ENCODE measurements at places on chromosomes 13 and 19.

GRCh38 chr13:43431841-43432240, 354.9 kb downstream of the ENOX1 start:
- no peak for DNase-seq

DNA sequence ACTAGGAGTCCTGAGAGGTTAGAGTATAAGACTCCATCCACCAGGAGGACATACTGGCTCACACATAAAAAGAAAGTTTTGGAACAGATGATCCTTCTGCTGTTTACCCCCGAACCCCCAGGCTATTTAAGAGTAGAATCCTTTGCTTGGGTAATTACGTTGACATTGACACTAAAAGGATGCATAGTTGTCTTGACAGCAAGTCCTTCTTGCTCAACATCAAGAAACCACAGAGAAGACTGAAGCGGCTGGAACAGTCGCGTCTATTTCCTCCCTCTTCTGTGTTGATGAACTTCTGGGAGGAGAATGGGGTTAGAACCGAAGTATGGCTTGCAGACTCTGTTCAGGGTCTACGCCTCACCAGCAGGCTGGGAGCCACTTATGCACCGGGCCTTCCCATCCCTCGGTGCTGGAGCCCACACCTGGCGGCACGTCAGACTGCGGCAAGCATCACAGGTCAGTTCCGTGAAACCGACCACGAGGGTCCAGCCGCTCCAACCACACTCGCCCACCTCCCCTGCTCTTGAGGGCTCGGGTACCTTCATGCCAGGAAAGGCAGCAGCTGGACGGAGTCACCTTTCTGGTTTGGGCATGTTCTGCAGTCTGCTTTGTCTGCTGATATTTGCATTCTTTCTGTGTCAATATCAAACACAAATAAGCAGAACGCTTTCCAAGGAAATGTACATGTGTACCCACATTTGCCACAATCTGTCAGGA, 42.4 kb upstream of the RANBP3 start:
- DNase-seq, result no peak

- no peak for DNase-seq
Measured at GRCh38 chr19:55474269-55475265, 1.9 kb upstream of the ZNF628 start.

- no peak for DNase-seq
Measured at GRCh38 chr19:33297401-33298145, 4.8 kb downstream of the CEBPA start.

- DNase-seq, result no peak
Measured at GRCh38 chr13:72537395-72537780, 190.0 kb downstream of the MZT1 start.

DNA sequence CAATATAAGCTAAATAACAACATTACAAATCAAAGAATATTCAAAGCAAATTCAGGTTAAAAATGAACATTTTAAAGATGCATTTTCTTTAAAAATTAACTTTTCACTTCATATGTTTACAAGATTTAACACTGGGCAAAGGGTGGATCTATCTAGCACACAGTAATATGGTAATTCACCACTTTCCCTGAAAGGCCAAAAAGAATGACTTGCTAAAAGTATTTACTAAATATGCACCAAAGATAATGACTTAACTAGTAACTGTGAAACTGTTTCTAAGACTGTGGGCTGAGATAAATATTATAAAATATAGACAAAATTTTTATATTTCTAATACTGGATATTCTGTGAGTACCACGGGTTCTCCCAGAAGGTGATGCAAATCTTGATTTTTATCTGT, 4.5 kb upstream of the EEF1AKMT1 start:
- DNase-seq, result no peak

DNA sequence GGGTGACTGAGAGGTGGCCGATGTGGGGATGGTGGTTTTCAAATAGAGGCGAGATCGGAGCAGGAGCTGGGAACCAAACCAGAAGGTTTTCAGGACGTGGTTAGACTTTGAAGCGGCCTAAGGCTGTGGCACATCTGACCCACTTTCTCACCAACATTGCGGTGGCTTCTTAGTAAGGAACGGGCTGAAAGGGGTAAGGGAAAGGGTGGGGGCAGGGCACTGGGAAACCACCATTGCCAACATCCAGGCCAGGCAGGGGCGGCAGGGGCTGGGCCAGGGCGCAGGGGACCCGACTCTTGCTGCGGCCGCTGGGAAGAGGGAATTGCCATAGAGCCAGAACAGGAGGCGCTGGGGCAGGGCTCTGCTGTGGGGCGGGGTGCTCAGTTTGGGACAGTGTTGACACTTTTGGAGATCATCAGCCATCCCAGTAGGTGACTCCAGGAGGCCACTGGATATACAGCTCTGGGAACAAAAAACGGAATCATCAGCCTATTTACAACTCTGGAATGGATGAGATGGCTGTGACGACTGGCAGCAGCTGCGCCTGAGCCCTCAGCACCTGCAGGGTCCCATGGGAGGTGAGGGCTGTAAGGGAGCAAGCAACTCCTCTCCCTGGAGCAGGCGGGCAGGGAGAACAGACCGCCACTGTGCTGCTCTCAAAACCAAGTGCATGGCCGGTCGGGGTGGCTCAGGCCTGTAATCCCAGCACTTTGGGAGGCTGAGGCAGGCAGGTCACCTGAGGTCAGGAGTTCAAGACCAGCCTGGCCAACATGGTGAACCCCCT, 52.2 kb downstream of the IRS2 start:
- DNase-seq, result no peak

GRCh38 chr19:3503036-3503572, 2.6 kb upstream of the DOHH start:
- no peak for DNase-seq

GRCh38 chr13:40181203-40181845, 485.1 kb downstream of the FOXO1 start:
- no peak for DNase-seq

DNA sequence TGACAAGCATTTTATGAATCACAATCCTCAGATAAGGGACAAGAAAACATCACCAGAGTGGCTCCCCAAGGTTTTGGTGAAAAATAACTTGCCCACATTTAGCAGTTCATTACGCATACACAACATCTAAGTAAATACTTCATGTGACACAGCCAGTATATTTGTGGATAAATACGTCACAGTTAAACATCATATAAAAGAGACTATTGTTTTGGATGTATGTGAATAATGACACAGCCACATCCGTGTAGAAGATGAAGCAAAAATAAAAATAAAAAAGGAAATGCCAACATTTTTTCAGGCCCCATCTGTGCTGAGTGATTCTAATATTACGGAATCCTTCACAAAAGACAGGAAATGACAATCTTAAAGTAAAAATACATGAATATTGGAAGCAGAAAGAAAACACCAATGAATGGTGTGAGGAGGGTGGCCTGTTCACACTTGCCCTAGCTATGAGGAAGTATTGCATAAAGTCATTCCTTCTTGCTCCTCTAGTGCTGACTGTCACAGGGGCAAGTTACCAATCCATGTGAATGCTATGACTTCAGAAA, 457.1 kb downstream of the KLF12 start:
- no peak for DNase-seq

- peak; percentile 28 for DNase-seq
Measured at GRCh38 chr13:33743438-33744368, 74.2 kb upstream of the RFC3 start.

GRCh38 chr19:21580101-21580500, 74.7 kb downstream of the ZNF429 start:
- no peak for DNase-seq

GRCh38 chr19:14050512-14050911, 11.4 kb downstream of the PALM3 start:
- no peak for DNase-seq

DNA sequence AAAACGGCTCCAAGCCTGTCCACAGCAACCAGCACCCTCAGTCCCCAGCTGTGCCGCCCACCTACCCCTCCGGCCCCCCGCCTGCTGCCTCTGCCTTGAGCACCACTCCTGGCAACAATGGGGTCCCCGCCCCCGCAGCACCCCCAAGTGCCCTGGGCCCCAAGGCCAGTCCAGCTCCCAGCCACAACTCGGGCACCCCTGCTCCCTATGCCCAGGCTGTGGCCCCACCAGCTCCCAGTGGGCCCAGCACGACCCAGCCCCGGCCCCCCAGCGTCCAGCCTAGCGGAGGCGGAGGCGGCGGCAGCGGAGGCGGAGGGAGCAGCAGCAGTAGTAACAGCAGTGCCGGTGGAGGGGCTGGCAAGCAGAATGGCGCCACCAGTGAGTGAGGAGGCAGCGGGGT, 10.6 kb downstream of the CNOT3 start:
- no peak for DNase-seq

DNA sequence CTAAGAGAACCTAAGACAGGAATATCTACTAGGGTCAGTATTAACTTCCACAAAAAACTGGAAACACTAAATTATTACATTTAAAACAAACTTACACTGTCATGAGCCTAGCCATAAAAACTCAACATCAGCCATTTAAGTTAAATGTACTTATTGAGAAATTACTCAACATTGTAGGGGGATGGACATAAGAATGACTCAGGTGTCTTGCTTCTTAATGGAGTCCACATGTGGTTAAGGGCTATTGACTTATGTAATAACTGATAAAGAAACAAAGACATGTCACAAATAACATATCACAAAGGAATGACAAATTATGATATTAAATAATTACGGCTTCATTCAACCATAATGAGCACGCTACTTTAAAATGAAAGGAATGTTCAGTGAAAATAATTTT, 36.2 kb downstream of the CLDN10 start:
- DNase-seq, result no peak

- no peak for DNase-seq
Measured at GRCh38 chr19:9917321-9917720, 19.0 kb downstream of the OLFM2 start.

- no peak for DNase-seq
Measured at GRCh38 chr13:78182813-78183212, 264.2 kb upstream of the EDNRB start.

GRCh38 chr13:111559612-111560403, 239.4 kb downstream of the TEX29 start:
- no peak for DNase-seq

GRCh38 chr13:55869648-55870047, 1271.1 kb upstream of the PRR20A start:
- no peak for DNase-seq

- DNase-seq, result peak; percentile 64
Measured at GRCh38 chr19:51473009-51473707, 5.2 kb upstream of the CEACAM18 start.

GRCh38 chr19:30666301-30666803, 294.2 kb downstream of the ZNF536 start:
- DNase-seq, result no peak

GRCh38 chr19:49331616-49332055, 3.6 kb upstream of the CD37 start:
- peak; percentile 59 for DNase-seq

- DNase-seq, result no peak
Measured at GRCh38 chr13:46598820-46599180, 45.8 kb downstream of the LRCH1 start.

GRCh38 chr13:49602005-49602404, 16.6 kb upstream of the RCBTB1 start:
- DNase-seq, result no peak

DNA sequence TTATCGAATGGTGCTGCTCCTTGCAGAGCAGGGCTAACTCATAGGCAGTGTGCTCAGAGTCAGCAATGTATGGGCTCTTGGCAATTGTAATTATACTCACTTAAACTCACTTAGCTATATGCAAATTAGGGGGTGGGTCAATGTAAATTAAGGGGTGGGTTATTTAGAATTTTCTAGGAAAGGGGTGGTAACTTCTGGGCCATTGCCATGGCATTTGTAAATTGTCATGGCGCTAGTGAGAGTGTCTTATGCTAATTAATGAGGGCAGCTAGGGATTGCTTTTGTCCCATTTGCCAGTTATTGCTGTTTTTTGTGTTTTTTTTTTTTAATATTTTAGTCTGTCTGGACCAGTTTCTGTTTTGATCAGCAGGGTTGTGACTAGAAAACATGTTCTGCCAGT, 68.4 kb downstream of the DIAPH3 start:
- no peak for DNase-seq

DNA sequence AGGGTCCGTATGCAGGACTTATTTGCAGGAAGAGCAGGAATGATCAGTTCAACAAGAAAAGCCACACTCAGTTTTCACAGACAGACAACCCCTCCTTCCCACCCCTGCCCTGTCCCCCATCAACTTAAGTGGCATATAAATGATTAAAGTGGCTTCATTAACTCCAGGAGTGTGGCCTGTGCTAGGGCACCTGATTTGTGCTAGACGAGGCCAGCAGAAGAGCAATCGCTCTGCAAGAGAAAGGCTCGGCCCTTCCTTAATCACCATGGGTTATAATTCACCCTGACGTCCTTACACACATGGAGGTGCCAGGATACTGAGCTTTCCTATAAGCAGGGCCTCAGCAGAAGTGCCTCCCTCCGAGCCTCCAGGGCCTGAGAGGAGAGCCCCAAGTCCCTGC, 14.6 kb downstream of the C19orf12 start:
- DNase-seq, result no peak

GRCh38 chr19:23999821-24000610, 85.3 kb downstream of the ZNF726 start:
- DNase-seq, result no peak

- DNase-seq, result no peak
Measured at GRCh38 chr19:31356587-31357314, 7.5 kb upstream of the TSHZ3 start.

DNA sequence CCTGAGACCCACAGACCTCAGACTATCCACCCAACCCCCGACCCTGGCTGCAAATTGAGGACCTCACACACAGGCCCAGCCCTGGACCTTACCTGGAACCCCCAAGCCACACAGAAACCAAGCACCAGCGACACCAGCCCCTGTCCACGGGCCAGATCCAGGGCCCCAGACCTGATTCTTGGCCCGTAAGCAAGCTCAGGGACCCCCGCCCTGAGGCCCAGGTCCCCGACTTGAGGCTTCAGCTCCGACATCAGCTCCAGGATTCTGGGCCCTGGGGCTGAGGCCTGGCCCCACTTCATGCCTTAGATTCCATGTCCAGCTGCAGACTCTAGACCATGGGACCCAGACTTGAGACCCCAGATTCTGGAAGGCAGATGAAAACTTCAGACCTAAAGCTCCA, 6.3 kb downstream of the TTYH1 start:
- no peak for DNase-seq

DNA sequence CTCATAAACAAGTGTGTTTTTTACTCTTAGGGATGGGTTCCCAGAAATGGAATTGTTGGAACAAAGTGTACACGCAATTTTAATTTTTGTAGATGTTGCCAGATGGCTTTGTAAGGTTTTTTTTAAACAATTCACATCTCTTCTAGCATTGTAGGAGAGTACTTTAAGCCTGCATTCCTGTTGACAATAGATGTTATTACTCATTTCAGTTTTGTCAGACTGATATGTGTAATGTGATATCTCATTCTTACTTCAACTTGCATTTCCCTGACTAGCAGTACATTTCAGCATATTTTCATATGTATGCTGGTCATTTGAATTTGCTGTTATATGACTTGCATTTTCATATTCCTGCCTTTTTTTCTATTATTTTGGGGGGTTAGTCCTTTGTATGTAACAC, 186.6 kb upstream of the SLITRK6 start:
- no peak for DNase-seq

Measured in GM19239 (cell line).